ENCODE measurements at places on chromosomes 1 and 21.

DNA sequence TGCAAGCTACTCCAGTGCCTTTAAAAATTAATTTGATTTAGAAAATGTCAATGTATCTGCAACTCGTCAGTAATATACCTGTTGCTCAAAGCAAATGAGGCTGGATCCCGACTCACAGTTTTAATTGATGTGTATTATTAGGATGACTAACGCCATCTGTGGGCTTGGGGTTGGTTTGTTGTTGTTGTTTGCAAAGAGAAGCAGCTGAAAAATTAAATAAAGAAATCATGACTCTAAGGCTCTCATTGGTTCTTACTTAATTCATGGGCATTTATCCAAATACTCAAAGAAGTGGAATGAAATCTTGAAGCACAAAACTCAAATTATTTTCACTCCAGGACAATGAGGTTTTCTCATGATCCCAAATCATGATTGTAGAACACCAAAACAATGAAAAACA lies 46.4 kb downstream of the SEC16B start:
- no peak for DNase-seq

GRCh38 chr1:112536561-112536960 lies 27.8 kb downstream of the WNT2B start:
- DNase-seq, result no peak

DNA sequence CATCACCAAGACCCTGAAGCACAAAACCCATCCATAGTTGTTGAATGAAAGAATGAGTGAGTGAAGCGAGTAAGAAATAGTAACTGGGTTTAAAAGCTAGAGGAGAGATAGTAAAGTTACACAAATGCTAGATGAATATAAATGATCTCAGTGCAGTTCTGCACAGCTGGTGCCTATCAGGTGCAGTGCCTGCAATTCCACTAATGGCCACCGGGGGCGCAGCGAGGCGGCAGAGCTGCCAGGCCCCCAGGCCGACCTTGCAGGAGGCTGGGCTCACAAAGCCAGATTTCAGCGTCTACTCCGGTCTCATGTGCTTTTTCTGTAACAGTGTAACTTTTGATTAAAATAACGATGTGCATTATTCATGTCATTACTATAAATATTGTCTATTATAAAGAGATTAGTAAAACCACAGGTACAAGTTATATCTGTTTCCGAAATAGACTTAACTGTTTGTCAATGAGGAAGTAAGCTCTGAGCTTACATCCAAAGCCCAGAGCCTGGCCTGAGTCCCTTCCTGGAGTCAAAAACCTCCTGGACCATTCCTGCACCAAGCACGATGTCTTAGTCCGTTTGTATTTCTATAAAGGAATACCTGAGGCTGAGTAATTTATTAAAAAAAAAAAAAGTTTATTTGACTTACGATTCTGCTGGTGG lies 477.6 kb downstream of the NPHP4 start:
- peak; percentile 50 for DNase-seq

DNA sequence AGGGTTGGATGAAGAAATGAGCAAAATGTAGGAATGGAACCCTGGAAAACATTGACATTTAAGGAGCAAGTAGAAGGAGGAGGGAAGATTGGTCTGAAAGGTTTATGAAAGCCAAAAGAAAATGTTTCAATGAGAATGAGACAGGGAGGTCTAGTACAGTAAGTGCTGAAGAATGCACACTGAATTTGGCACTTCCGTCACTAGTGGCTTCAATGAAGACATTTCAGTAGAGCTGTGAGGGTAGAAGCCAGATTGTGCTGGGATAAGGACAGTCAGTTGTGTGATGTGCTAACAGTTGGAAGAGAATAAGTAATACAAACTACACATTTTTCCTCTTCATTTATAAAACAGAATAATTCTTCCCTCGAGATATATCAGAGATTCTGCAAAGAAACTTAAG lies 17.1 kb downstream of the THEM4 start:
- DNase-seq, result no peak

DNA sequence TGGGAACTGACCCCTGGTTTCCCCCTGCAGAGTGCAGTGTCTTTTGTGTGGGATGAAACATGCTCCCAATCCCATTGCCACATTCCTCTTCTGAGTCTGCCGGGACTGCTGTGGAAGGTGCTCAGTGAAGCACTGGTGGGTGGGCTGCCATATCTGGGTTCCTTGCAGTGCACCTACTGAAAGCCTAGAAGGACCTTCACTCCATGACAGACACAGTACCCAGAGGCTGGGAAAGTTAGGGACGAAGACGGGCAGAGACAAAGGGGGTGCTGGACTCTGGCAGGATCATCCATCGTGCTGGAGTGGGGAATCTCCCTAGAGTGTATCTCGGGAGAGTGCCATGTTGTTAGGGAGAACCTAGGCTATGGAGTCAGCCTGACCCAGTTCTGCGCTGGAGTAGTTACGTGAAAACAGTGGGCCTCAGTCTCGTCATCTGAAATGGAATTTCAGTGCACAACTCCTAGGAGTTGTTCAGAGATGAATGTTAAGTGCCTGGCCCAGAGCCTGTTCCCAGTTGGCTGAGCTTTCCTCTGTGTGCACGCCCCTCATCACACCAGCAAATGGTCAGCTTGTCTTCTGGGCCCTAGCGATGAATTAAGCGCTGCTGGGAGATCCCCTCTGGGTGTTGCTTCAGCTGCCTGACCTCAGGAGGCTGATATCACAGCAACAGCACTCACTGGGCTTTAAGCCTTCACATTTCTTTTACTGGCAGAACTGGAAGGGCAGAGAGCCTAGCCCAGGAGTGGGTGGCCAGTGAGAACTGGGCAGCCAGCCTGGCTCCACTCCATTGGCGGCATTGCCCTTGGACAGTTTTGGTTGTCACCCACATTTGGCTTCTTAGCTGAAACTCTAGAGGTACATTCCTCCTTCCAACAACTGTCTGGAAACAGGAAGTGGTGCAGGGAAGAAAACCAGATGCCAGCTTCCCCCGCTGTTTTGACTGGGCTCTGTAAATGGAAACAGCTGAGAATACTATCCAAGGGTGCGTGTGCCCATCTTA lies 479.8 kb upstream of the VAMP3 start:
- no peak for DNase-seq

DNA sequence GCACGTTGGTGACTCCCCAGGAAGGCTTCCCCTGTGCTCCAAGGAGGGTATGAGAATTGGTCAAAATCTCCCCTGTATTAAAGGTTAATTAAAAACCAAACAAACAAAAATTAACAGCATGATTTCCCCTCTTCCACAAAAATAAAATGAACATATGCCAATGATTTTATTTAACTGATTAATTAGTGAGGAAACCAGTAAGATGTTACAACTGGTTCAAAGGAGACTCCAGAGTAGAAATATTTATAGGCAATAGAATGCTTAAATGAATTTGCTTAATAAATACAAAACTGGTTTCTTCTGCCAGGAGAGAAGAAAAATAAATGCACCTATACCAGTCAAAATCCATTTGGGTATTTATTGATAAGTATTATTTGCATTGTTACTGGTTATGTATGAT lies 249.5 kb upstream of the DEPDC1 start:
- no peak for DNase-seq

GRCh38 chr1:10969267-10969970 lies 43.0 kb upstream of the TARDBP start:
- no peak for DNase-seq

- DNase-seq, result no peak
Measured at GRCh38 chr1:14094611-14095400, 394.8 kb downstream of the PRDM2 start.

GRCh38 chr1:13927736-13928135 lies 227.7 kb downstream of the PRDM2 start:
- DNase-seq, result no peak

GRCh38 chr1:76083189-76083588 lies 8.6 kb downstream of the ST6GALNAC3 start:
- DNase-seq, result no peak

Data from hematopoietic multipotent progenitor cell treated with erythropoietin and hydrocortisone succinate and interleukin-3 and kit ligand, for 15 days (in vitro differentiated cells).